CD4-positive, alpha-beta T cell treated with Interleukin-12 subunit alpha and Interleukin-12 subunit beta, for 1 hour (primary cell): ENCODE measurements at places on chromosomes 7 and 10.
A peak's percentile ranks its signal among the peaks of the same experiment; 100 is the strongest.

DNA sequence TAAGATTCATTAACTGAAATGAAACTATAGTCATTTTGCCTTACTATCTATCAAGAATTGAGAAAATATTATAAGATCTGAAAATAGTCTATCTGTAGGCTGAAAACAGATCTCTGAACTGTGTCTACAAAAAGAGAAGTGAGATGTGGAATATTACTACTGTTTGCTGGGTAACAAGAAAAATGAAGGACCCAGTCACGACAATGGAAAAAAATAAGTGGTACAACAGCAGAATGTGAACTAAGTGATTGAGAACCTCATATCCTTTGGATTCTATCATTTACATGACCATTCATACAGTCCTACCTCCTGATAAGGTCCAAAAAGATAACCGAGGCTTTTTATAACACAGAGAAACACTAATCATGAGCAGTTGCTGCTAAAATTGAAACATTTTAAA lies 94.3 kb downstream of the UBE2H start:
- no peak for DNase-seq

GRCh38 chr10:21521751-21522533 lies 3.5 kb downstream of the SKIDA1 start:
- DNase-seq, result no peak

GRCh38 chr7:41777894-41778596 lies 75.2 kb upstream of the INHBA start:
- DNase-seq, result peak; percentile 6

GRCh38 chr10:44506386-44506785 lies 121.5 kb upstream of the CXCL12 start:
- DNase-seq, result no peak

DNA sequence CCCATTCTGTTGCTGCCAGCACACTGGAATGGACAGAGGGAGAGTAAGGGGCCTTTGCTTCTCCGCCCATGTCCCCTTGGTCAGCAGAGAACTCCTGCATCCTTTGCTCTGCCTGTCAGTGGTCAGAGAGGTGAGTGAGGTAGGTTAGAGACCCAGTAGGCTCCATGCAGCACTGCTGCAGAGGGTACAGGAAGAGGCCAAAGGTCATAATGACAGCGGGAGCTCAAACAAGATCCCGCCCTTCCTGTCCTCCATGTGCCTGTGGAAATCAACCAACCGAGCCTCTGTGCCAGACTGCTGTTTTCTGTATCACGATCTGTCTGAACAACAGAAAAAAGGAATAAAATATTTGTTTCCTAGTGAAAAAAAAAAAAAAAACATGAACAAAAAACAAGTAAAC lies 81.4 kb downstream of the ZNF33B start:
- no peak for DNase-seq

DNA sequence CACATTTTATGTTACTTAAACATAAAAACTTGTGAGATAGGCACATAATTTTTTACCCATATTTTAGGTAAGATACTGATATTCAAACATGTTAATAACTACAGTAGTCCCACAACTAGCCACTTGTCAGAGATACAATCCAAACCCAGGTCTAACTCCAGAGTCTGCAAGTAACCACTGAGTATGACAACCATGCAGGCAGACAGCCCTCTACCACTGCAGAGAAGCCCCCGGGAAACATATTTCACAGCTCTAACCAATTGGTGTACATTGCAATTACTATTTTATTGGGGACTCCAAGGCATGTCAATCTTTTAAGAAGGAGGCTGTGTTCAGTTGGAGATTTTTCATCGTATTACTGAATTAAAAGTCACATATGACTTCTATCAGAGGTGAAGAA lies 107.2 kb upstream of the FAM133B start:
- no peak for DNase-seq

DNA sequence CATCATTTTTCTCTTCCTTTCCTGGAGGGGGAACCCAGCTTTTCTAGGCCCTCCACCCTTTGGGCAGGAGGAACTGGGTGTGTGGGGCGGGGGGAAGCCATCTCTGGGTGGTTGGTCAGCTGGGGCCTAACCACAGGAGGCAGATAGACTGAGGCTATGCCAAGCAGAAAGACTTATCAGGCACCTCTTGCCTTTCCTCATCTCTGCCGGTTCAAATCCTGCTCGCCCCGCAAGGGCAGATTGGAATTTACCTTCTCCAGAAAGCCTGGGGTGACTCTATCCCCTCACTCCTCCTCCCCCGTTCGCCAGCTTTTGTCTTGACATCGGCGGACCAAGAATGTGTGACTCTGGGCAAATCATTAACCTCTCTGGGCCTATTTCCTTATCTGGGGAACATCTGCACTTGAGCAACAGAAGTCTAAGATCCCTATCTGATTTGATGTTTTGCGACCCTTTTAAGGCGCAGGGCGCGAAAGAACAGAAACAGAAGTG lies 584 bp upstream of the GARS1 start:
- no peak for DNase-seq

- DNase-seq, result peak; percentile 39
Measured at GRCh38 chr7:5525271-5526099, 101.9 kb upstream of the TNRC18 start.

DNA sequence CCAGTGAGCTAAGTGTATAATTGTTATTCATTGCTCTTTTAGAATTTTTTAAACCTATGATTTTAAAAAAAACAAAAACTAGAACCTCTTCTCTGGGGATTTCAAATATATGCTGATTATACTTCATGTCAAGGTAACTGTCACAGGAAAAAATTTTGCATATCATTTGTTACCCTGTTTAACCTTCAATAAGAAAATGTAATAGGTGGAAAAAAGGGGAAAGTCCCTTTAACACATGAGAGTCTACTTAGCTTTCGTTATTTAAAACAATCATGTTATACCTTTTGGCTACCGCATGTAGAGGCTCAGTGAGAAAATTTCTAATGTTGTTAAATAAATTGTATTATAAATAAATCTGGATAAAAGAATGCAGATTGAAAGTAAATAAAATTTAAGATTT lies 190.1 kb upstream of the AKR1E2 start:
- no peak for DNase-seq

DNA sequence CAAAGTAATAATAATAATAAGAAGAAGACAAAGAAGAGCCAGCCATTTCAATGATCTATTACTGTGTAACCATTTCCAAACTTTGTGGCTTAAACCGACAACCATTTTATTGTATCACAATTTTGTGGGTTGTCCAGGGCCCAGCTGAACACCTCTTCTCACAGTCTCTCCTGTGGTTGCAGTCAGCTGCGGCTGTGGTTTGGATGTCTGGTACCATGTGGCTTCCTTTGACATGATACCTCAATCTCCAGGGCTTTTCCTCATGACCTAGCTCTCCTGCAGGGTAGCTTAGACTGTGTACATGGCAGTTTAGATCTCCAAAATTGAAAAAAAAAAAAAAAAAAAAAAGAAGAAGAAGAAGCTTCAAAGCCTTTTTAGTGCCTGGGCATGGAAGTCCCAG lies 72.6 kb upstream of the NFKB2 start:
- peak; percentile 48 for DNase-seq

- peak; percentile 64 for DNase-seq
Measured at GRCh38 chr10:75043256-75044131, 68.0 kb upstream of the SAMD8 start.

DNA sequence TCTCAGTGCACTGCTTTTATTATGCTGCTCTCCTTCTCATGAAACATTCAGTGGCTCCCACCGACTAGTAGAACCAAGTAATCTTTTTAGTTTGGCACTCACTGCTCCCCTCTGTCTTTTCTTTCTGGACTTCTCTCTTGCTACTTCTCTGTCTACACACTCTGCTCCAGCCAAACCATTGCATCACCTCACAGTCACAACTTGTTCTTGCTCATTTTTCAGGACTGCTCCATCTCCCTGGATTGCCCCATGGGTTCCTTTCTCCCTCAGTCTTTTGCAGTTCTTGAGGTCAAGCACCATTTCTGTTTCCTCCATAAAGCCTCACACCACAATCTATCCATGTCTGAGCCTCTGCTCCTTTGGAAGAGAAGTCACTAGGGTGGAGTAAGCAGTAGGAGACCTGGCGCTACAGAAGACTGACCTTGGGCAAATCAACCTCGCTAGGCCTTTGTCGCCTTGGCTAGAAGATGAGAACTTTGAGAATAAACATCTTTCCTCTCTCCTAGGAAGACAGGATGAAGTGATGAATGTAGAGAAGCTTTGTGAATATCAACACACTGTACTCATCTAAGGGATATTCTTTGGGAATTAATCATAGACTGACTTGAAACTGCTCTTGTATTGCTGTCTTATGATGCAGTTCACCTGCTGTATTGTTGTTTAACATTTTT lies 186.2 kb downstream of the LRMDA start:
- no peak for DNase-seq

- DNase-seq, result no peak
Measured at GRCh38 chr10:97188261-97188711, 2.5 kb upstream of the SLIT1 start.

DNA sequence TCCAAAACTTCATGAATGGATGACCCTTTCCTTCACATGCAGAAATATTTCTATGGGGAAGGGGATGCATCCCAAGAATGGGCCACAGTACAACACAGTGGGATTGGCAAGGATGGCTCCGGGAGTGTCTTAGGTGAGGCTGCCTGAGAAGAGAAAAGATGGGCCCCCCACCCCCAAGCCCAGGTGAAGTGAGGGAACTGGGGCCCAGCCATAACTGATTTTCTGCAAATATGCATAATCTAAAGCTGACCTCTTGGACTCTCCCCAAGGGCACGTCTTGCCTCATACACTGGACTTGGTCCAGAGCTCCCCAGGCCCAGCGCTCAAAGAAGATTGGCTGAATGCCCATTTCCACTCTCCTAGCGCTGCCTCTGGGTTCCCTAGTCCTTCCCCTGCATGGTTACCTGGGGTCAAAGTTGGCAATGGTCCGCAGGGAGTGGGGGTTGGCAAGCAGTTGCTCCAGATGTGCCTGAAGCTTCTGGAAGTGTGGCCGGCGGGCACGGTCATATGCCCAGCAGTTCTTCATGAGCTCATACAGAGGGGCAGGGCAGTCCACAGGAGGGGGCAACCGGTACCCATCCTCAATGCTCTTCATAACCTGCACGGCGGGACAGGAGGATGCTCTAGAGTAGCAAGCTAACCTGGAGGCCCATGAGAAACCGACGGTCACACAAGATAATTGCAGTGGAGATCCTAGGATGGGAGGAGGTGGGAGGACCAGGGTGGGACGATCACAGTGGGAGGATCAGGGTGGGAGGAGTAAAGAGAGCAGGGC lies 12.3 kb downstream of the ZYX start:
- DNase-seq, result no peak

- DNase-seq, result no peak
Measured at GRCh38 chr7:157431951-157432540, 95.2 kb downstream of the DNAJB6 start.

DNA sequence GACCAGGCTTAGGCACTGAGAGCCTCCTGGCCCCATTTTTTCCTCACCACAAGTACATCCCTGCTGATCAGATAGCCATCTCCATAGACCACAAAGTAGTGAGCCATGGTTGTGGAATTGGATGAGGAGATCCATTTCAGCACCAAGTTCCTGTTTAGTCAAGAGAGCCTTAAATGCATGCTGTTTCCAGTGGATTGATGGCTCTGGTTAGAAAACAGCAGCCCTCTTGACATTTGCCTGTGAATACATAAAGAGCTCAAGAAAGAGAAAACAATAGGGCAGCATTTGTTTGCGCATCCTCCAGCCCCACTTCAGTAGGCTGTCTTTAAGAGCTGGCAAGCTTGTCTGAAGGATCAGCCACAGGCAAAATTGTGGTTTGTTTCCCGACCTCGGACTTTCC lies 251.2 kb downstream of the POU6F2 start:
- DNase-seq, result no peak

DNA sequence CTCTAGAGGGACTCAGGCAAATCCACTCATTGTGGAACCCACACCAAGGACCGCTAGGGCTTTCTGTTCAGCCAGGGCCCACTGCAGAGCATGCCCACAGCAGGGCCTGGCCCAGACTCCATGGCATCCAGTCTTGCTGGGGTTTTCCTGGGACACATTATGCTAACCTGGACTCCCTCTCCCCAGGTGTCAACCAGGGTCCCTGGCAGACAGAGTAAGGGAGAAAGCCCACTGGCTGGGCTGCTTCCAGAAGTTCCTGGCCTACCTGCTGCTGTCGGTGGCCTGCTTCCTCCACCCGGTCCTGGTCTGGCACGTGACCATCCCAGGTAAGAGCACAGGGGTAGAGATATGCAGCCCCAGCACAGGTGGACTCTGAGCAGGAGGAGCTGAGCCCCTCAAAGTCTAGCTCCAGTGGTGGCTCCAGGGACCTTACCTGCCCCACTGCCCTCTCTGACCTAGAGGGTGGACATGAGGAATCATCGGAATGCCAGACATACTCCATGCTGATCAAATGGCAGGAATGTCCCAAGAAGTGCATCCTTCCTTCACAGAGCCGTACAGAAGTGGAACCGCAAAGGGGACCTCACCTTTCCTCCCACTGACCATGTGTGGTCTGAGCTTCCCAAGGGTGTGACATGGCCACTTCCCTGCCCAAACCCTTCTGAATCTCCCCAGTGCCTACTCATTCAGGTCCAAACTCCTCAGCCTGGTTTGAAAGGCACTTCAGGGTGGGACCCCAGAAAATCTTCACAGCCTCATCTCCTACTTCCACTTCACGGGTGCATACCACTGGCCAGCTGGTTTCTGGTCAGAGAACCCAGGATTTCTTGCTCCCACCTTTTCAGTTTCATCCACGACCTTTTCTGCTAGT lies 22.5 kb downstream of the TMEM72 start:
- no peak for DNase-seq

GRCh38 chr10:109968953-109969759 lies 38.6 kb upstream of the ADD3 start:
- no peak for DNase-seq

GRCh38 chr10:5317547-5318107 lies 47.1 kb upstream of the UCN3 start:
- peak; percentile 41 for DNase-seq

DNA sequence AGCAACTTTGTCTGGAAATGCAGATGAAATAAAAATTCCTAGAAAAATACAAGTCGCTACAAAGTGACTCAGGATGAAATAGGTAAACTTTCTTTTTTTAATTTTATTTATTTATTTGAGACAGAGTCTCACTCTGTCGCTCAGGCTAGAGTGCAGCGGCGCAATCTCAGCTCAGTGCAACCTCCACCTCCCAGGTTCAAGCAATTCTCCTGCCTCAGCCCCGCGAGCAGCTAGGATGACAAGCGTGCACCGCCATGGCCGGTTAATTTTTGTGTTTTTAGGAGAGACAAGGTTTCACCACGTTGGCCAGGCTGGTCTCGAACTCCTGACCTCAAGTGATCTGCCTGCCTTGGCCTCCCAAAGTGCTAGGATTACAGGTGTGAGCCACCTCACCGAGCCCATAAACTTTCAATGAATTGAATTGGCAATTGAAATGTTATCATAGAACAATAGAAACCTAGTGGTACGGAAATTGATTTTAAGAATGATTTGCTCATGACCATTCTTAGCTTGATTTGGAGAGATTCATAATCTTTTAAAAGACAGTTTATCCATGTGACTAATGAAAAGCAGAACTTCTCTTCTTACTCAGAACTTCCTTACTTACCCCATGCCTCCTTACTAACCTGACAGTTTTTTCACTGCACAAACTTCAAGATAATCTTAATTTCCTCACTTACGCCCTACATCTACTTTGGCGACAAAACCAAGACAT lies 161.7 kb downstream of the FAM107B start:
- no peak for DNase-seq
